H4 (cell line): ENCODE measurements at places on chromosomes 2 and 18.
A peak's percentile ranks its signal among the peaks of the same experiment; 100 is the strongest.

DNA sequence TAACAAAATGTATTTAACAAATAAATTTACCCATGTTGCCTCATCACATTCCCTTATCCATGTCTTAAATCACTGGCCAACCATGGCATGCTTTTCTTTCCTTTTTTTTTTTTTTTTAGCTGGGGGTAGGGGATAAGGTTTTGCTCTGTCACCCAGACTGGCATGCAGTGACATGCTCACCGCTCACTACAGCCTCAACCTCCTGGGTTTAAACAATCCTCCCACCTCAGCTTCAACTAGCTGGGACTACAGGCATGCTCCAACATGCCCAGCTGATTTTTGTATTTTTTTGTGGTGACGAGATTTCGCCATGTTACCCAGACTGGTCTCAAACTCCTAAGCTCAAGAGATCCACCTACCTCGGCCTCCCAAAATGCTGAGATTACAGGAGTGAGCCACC lies 266.4 kb downstream of the THSD7B start:
- no peak for DNase-seq

DNA sequence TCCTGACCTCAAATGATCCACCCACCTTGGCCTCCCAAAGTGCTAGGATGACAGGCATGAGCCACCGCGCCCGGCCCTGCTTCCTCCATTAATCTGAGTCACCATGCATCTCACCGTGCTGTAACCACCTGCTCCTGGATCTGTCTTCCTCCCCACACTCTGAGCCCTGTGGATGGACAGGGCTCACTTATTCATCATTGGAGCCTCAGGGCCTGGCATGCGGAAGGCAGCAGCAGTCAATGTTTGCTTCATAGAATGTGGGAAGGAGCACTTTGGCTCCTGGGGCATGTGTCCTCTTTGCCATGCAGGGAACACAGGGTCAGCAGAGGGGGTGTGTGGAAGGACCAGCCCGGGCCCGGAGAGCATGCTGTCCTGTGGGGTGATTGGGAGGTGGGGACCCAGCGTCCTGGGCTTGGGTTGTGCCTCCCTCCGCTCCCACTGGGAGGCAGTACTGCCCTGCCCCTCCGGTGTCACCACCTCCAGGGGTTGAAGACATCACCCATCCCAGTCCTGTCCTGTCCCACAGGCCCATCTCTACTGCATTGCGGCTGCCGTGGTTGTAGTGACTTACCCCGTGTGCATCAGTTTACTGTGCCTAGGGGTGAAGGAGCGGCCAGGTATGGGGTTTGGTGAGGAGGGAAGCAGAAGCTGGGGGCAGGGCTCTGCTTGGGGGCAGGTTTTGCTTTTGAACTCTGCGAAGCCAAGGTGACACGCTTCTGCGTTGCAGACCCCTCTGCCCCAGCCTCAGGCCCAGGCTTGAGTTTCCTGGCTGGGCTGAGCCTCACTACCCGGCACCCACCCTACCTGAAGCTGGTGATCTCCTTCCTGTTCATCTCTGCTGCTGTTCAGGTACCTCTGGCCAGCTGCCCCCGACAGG lies 11.5 kb downstream of the MFSD2B start:
- no peak for DNase-seq

DNA sequence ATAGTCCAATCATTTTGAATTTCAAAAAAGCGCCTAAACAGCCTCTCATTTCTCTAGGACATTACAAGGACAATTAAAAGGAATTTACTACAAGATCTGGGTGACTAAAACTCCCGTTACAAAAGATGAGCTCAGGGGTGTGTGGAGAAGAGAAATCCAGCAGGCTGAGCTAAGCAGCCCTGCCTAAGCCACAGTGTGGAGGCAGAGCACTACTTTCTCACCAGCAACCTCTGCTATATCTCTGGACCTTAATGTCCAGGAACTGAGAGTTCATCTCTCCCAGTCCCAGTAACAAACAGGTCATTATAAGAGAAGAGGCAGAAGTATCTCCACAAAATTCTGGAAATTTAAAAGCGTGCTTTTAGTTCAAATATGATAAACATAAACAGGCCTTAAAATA lies 18.9 kb upstream of the ANKRD62 start:
- no peak for DNase-seq

- peak; percentile 95 for DNase-seq
Measured at GRCh38 chr2:97868986-97869721, 126.6 kb downstream of the TMEM131 start.

DNA sequence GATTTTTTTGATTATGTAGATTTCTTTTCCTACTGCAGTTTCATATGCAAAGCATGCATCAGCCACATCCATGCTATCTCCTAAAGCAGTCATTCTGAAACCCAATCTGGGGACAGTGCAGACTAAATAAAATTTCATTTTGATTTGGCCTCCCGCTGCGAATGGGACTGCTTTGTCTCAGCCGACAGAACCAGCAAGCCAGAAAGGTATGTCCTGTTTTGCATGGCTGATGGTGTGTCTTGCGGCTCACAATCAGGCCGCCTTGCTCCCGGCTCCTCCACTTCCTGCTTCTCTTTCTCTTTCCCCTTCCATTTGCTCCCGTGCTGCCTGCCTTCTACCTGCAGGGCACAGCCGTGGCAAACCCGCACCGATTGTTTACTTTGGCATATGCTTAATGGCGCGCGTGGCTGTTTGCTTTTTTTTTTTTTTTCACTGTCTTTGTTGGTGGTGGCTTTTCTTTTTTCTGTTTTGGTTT lies 419.6 kb upstream of the POU3F3 start:
- DNase-seq, result peak; percentile 31

GRCh38 chr18:11224153-11224552 lies 74.8 kb upstream of the PIEZO2 start:
- DNase-seq, result no peak

DNA sequence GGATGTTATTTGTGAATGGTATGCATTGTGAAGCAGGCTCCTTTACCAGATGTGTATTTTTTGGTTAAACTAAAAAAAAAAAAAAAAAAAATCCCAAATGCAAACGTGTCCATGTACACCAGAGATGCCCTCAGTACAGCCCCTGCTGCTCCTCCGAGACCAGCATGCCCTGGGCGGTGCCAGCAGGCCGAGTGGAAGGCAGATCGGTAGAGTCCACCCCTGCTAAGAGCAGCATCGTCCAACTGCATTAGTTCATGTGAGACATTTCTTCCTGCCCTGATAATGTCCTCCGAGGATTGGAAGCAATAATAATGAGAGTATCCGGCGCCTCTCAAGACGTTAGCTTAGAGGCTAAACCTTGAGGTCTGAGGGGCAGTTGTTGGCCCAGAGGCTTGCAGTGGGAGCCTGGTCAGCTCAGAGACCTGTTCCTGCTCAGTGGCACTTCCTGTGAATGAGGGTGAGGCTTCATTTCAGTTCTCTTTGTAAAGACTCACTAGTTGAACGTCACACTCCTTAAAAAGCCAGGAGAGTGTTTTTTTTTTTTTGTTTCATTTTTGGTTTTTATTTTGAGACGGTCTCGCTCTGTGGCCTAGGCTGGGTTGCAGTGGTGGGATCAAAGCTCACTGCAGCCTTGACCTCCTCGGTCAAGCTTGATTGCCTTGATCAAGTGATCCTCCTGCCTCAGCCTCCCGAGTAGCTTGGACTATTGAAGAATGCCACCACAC lies 5.6 kb downstream of the SLC66A3 start:
- DNase-seq, result no peak

DNA sequence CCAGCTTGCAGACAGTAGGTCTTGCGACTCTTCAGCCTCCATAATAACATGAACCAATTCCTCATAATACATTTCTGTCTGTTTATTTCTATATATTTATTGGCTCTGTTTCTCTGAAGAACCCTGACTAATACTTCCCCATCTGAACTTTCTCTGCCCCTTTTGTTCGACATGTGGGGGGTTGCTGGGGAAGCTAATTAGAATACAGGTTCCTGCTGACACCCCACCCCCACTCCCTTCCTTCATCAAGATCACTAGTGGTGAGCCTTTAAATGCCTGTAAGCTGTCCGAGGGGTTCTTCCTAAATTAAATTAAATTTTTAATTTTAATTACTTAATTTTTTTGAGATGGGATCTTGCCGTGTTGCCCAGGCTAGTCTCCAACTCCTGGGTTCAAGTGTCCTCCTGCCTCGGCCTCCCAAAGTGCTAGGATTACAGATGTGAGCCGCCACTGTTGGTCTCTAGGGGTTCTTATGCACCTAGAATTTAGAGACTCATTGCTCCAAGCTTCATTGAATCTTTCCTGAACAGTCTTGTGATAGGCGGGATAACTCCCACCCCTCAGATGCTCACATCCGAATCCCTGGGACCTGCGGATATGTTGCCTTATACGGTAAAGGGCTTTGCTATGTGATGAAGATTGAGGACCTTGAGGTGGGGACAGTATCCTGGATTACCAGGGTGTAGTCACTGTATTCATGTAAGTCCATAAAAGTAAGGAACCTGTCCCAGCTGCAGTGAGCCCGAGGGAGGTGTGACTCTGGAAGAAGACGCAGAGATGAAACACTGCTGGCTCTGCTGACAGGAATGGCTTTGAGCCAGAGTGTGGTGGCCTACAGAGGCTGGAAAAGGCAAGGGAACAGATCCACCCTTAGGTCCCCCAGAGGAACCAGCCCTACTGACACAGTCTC lies 26.2 kb downstream of the HPCAL1 start:
- no peak for DNase-seq

DNA sequence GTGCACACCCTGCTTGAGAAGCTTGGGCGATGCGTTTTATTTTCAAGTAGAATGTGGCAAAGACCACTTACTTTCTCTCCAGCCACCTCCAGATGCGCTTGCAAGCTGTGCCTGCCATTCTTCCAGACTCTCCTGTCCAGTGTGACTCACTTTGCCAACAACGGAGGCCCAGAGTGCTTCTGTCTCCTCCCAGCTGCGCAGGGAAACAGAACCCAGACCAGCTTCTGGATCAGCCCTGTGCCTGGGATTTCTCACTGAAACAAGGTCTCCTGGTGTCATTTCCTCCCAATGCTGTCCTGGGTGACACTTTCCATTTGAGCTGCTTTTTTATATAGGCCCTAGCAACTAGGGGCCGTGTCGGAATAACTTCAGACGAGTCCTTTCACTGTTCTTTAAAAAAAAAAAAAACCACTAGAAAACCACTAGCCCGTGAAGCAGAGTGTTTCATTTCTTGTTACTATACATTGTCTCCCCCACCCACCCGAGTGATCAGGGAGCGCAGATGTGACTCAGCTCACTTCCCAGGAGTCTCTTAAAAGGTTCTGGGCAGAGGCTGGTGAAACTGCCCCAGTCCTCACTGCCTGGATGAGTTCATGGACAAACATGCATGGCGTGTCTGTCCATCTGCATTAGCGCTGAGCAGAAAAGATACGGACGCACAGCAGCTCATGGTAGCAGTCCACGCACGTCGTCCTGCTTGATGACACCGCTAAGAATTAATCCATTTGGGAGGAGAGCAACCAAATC lies 25.3 kb upstream of the RPL31 start:
- no peak for DNase-seq

DNA sequence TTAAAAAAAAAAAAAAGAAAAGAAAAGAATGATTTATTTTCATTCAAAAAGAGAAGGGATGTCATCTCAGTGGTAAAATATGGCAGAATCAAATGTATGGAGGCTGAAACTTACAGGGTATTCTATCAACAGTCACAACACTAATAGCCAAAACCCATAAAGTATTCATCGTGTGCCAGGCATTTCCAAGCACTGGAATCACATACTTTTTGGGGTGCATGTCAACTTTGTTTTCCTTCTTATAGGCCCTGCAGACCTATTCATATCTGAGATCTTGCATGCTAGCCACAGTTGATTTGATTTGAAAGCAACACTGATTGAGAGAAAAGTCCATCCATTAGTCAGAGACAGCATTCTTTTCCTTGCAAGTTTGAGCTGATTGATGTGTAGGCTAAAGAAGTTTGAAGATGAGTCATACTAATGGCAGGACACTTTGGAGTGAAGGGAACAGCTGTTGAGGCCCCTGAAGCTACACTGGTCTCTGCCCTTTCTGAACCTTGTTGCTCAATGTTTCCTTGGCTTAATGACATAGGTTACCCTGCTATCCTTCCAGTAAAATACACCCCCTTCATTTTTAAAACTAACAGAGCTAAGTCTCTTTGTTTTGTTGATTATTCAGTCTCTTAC lies 22.0 kb downstream of the KATNAL2 start:
- peak; percentile 62 for DNase-seq

DNA sequence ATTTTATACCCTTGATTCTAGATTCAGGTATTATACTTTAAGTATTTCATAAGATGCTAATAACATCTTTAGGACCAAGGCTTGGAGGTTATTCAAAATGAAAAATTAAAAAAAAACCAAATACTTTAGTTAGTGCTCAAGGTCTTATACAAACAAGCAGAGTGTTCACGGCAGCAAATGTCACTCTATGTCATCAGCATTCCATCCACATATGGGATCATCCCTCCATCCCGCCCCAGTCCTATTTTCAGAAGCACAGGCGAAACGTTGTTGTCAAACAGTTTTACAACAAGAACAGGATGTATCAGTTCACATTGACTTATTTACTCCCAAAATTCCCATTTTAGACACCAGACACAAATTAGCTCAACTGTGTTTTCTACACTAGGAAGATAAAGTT lies 83.7 kb downstream of the DSEL start:
- no peak for DNase-seq

- no peak for DNase-seq
Measured at GRCh38 chr2:176461098-176461808, 192.0 kb downstream of the MTX2 start.

GRCh38 chr2:40412456-40412855 lies 39.4 kb downstream of the SLC8A1 start:
- no peak for DNase-seq

GRCh38 chr2:70132244-70133126 lies 45.2 kb downstream of the PCBP1 start:
- DNase-seq, result no peak

DNA sequence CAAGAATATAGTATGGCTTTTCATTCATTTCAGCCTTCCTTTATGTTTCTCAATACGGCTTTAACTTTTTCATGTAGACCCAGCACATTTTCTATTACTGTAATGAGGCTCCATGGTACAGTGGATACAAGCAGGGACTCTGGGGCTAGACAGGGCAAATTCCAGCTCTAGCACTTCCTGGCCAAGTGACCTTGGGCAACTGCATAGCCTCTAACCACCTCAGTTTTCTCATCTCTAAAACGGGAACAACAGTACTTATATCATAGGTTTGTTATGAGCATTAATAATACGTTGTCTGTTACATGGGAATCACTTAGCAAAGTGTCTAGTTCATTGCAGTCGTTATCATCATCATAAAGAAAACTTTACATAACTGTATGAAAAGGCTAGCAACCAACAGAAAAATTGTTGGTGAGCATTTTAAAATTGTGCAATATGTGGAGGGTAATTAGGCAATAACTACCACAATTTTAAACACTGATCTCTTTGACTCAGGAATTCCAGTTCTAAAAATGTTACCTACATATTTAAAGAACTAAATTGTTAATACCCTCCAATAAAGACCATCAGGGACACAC lies 13.7 kb upstream of the RMDN2 start:
- no peak for DNase-seq

- DNase-seq, result peak; percentile 39
Measured at GRCh38 chr2:233409286-233409991, 55.1 kb downstream of the DGKD start.

DNA sequence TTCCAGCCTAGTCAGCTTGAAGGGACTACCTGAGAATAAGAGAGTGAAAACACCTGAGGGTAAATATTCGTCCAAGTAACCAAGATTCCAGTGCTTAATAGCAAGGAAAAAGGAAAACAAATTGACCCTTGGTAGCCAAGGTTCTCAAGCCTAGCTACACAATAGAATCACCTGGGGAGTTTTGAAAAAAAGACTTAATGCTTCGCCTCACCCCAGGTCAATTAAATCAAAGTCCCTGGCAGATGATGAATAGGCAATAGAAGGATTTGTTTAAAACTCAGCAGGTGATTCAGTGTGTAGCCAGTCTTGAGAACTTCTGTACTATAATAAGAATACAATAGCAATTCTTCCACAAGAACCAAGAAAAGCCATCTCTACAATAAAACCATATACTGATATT lies 500.2 kb downstream of the XIRP2 start:
- no peak for DNase-seq

GRCh38 chr2:100924520-100925451 lies 77.3 kb upstream of the RPL31 start:
- DNase-seq, result no peak
